ENCODE measurements at places on chromosomes 3 and 15.

DNA sequence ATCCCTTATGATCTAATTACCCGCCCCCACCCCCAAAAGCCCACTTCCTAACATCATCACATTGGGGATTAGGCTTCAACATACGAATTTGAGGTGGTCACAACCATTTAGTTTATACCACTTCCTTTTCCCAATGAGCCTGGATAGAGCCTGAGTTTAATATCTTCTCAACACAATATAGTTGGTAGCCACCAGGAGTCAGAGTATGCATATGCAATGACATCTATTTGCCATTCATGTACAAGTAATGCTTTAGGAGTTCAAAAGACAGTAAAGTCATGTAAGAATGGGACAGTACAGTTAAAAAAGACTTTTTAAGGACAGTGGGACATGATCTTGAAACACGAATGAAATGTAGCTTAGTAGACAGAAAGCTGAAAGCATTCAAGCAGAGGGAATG lies 172.4 kb downstream of the DCLK3 start:
- DNase-seq = no peak

GRCh38 chr15:80780416-80781221 lies 1.4 kb downstream of the CEMIP start:
- peak; percentile 82 for DNase-seq

DNA sequence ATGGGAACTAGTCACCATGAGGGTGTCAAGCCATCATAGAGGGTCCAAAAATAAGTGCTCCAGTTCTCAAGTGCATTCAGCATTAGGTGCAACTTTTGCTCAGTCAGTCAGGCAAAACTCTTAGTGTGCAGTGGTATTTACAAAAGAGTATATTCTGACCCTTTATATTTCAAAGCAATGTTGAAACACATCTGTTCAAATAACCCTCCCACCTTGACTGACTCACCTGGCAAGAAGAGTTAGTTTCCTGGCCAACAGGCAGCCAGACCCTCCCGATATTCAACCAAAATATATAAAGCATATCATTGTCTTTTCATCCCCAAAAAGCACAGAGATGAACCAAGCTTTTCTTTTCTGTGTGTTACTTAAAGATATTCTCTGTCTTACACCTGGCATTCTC lies 7.6 kb upstream of the COL8A1 start:
- DNase-seq = no peak

GRCh38 chr3:127206611-127207516 lies 13.9 kb downstream of the PRR23E start:
- no peak for DNase-seq

- no peak for DNase-seq
These were observed 25.9 kb upstream of the CDV3 start for GRCh38 chr3:133547432-133548041.

- DNase-seq = no peak
These were observed 8.4 kb upstream of the GATA2 start for GRCh38 chr3:128501431-128501830.
